ENCODE measurements at places on chromosomes 4 and X.

GRCh38 chrX:38156838-38157237 lies 63.8 kb downstream of the SRPX start:
- no peak for DNase-seq

- no peak for DNase-seq
Measured at GRCh38 chrX:9204560-9204959, 170.6 kb upstream of the FAM9B start.

DNA sequence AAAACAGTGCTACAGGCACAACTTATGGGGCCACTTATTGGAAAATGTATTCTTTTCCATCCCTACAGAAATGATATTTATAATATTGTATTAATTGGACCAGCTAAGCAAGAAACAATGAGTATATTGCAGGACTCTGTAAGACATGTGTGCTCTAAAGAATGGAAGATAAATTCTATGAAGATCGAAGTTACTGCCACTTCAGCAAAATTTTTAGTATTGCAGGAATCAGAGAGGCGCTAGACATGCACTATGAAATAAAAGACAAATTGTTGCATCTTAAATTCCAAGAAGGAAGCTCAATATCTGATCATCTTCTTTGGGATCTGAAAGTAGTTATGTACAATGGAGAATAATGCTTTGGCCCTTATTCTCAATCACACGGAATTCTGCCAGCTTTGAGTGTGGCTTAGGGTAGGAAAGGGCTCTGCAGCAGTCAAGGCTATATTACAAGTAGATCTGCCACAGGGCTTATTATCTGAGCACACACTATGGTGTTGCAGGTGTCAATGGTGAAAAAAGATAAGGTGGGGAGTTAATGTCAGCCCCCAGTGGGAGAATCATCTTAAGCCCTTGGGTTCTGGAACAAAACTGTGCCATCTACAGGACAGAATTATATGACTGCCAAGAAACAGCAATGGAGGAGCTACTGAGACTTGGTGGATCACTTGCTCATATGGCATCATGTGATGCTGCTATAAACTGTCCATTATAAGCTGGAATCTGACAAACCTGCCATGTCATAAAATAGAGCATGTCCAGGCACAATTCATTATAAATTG lies 334.0 kb upstream of the NDST3 start:
- DNase-seq, result no peak

GRCh38 chr4:1943928-1944327 lies 64.8 kb downstream of the NELFA start:
- no peak for DNase-seq

GRCh38 chr4:153465615-153466080 lies 512 bp upstream of the TMEM131L start:
- DNase-seq, result peak; percentile 74

DNA sequence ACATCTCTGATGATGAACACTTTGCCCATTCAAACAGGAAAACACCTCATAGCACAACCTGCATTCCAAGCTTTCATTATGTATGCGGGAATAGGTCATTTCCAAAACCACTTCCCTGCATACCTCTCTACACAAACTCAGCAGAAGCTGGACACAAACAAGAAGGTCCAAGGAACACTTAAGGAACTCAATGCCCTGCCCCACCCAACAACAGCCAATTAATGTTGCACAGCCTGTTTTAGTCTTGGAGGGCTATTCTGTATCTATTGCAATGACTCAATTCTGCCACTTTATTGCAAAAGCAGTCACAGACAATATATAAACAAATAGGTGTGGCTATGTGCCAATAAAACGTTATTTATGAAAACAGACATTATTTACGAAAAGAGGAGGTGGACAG lies 16.7 kb downstream of the OPHN1 start:
- DNase-seq, result no peak

DNA sequence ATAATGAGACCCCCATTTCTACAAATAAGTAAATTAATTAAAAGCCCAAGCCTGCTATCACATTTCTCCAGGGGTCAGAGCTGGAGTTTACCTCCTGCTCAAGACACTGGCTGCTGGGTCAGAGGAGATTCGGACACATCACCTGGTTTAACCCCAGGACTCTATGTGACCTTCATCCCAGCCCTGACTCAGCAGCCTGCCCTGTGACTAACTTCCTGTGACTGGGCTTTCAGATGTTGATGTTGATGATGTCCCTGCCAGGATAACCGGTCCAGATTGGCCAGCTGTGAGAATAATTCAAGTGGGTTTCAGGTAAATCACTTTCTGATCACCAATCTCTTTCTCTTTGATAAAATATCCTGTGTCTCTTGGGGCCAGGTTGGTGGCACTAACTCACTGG lies 102.4 kb upstream of the MAML3 start:
- no peak for DNase-seq

DNA sequence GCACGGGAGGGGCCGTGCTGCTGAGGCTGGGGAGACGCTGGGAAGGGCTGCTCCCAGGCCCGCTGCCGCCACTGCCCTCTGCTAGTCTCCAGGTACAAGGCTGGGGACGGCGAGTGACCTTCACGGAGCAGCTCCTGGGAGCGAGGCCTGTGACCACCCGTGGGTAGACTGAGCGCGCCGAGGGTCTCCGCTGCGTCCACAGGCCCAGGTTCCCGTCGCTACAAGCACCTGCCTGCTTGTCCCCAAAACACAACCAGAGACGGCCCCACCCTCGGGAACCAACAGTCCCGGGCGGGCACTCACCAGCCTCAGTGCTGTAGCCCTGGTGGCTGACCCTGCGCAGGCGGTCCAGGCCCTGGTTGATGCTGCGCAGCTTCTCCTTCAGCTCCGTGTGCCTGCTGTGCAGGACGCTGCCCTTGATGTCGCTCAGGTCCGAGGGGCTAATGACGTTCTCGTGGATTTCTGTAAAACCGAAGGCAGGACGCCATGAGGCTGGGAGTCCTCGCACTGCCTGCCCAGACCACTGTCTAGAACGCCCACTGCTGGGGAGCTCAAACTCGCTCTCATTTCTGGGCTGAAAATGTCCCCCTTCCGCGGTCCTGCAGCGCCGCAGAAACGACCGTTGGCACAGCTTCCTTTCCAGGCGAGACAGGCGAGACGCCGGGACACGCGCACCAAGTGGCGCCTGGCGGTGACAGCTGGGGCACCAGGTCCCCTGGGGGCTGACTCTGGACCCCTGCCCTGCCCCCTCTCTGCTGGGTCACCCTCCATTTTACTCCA lies 14.3 kb downstream of the LRPAP1 start:
- DNase-seq, result no peak

All from COR-L47 (cell line).